ENCODE measurements at places on chromosomes 5 and 9.

DNA sequence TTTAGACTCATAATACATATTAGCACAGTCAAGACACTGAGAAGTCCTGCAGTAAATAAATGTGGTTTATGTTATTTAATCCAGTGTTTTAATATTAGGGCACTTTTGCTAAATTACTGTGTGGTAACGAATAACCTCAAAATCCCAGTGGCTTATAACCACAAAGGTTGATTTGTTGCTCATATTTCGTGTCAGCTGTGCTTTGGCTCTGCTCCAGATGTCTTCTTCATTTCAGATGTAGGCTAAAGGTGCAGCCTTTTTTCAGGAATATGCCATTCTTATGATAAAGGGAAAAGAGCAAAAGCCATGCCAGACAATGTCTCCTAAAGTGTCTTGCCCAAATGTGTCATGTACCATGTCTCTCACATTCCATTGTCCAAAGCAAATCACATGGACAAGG, 144.8 kb downstream of the BRINP1 start:
- no peak for DNase-seq

GRCh38 chr9:87277346-87277745, 220.3 kb upstream of the DAPK1 start:
- no peak for DNase-seq

DNA sequence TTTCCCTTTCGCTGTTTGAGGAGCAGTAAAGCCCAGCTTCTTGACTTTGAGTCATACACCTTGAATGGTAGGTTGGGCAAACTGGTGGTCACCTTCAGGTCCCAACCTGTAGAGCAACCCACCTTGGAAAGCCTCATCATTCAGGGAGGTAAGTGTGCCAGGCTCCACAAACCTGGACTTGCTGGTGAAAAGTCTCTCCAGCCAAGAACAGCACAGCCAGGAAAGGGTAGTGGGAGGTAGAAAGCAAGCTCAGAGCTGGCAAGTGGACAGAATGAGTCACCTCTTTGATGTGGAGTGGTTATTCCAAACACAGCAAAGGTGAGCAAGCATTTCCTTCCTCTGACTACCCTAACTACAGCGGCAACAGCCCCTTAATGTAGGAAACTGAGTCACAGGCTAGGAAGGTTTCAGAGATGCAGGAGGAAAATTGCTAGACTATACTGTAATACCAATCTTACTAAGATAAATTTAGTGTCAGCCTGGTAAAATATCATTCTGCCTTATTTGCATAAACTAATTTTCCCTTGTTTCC, 117.5 kb upstream of the MTAP start:
- peak; percentile 99 for DNase-seq

DNA sequence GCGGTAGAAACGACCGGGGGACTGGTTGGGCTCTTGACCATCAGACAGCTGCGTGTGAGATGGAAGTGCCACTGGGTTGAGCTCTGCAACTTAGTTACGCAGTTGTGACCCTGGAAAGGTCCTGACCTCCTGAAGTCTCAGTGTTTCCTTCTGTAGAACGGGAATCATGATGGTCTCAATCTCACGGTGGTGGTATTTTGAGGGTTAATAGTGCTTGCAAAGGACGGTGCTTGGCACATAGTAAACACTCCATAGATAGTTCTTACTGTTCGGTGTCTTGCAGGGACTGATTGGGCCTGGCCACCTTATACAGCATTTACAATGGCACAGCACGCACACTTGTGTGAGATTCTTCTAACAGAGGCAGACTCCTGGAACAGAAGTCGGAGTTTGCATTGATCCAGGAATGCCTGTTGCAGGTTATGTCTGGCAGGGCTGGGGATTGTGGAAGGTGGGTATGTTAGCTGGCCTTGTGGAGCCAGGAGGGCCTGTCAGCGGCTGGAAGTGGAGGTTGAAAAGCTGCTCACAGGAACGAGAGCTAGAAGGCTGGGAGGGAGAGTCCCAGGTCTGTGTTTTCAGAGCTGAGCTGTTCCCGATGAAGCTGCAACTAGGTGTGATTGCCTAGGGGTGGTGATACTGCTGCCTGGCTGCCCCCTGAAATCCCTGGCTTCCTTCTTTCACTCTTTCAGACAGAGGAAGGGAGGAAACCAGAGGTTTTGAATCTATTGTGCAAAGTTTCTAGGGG, 962 bp upstream of the TXN start:
- DNase-seq: peak; percentile 22

DNA sequence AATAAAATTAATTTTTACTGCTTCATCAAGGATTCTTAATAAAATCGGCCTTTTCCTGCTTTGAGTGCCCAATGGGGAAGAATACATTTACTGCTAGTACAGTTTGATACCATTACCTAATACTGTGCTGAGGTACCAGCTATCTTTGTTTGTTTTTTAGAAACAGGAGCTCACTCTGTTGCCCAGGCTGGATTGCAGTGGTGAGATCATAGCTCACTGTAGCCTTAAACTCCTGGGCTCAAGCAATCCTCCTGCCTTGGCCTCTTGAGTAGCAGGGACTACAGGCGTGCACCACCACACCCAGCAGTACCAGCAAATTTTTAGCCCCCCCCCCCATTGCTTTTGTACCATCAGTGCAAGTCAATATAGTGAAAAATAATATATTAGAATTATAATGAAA, 13.6 kb upstream of the ANKHD1 start:
- DNase-seq: no peak

- no peak for DNase-seq
Measured at GRCh38 chr9:126859111-126859510, 1.3 kb upstream of the ZBTB34 start.

DNA sequence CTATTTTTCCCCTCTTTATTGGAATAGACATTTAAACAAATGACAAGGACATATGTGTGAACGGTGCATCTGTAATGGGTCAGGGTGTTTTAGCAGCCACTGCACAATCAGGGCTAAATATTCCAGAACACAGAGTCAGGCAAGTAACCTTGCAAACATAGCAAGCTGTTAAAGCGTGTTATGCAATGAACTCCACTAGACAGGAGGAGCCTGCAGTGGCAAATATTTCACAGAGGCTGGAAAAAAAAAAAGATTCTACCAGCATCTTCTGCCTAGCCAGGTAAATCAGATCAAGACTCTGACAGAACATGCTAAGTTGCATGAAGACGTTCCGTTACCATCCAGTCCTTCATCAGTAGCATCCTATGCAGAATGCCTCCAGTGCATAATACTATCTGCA, 171.8 kb downstream of the SEMA5A start:
- no peak for DNase-seq

DNA sequence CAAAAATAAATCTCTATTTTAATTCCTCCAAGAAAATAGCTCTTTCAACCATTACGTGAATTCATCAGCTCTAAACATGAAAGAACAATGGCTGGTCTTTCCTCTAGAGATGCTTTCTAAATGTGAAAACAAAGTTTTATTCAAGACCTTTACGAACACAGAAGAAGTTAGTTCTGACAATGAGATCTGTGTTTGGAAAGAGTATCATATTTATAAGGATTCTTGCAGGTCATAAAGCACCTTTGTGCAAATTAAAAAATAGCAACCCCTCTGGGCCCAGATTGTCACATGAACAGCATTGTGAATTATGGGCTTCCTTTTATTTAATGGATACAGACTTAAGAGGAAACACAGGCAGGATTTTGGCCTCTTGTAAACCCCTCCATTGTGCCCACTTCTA, 17.7 kb upstream of the FTMT start:
- no peak for DNase-seq

GRCh38 chr5:1660511-1660910, 136.8 kb upstream of the LPCAT1 start:
- DNase-seq: no peak

- DNase-seq: no peak
Measured at GRCh38 chr5:53288511-53288910, 179.0 kb upstream of the MOCS2 start.

DNA sequence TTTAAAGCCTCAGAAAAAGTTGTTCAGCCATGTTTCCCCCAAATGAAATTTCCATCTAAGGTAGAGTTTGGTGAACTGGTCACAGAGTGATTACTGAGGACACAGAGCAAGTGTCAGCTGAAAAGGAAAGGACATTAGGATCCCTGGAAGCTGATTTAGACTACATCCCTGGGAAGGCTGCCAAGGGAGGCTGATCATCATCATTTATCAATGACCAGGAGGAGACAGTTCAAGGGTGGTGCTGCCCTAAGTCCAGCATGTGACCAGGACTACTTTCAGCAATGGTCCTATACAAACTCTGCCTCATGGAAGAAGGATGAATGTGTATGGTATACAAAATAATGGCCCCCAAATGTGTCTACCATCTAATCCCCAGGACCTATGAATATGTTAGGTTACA, 120.6 kb downstream of the PIK3R1 start:
- DNase-seq: no peak

DNA sequence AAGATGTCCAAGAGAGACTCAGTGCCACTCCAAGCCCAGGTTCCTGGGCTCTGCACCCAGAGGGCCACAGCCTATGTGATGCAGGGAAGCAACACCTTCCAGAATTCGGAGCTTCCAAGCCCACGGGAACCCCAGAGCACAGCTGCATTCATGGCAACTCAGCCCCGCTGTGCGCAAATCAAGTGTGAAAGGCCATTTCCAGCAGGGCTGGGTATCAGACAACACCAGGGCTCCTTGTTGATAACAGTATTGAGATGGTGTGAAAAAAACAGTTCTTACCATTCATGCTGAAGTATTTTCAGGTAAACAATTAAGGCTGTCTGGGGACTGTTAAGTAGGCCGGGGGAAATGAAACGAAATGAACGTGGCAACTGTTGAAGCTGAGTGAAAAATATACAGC, 10.1 kb downstream of the ROR2 start:
- DNase-seq: no peak

DNA sequence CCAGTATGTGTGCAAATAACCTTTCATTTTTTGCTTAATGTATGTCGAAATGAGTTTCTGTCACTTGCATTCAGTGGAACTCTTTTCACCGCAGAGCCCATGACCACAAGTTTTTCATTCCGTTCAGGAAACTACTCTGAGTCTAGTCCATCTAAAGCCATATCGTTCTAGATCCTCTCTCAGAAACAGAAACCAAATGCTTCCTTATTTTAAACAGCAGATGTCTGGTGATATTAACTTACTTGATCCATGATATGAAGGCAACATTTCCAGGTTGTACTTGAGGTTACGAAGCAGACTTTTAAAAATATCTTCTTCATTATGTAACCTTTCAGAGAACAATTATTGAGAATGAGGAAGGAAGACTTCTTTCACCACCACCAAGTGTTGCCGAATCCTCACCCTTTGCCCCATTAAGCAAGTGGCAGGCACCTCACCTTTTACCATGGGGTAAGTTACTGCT, 72.4 kb upstream of the GNAQ start:
- no peak for DNase-seq

GRCh38 chr5:1501372-1502045, 22.3 kb downstream of the LPCAT1 start:
- no peak for DNase-seq

- no peak for DNase-seq
Measured at GRCh38 chr5:171317230-171317629, 8.2 kb downstream of the TLX3 start.

- DNase-seq: no peak
Measured at GRCh38 chr9:120841930-120842684, 615 bp downstream of the PSMD5 start.

GRCh38 chr5:1548702-1549474, 25.1 kb upstream of the LPCAT1 start:
- no peak for DNase-seq

DNA sequence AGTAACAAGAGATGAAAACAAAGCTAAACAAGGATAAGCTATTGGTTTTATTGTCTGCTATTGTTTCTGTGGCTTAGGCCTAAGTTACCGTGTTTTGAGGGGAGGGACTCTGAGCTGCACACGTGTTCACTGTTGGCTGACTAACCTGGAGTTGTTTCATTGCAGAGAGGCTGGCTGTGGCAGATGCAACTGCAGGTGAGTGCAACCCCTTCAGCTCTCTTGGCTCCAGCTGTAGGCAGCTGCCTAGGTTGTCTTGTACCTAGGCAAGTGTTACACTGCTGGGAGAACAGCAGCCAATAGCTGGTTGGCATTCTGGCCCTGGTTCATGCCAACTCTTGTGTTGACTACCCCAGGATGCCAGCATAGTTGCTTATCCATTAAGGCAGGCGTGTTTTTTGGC, 17.6 kb upstream of the MATR3 start:
- no peak for DNase-seq

DNA sequence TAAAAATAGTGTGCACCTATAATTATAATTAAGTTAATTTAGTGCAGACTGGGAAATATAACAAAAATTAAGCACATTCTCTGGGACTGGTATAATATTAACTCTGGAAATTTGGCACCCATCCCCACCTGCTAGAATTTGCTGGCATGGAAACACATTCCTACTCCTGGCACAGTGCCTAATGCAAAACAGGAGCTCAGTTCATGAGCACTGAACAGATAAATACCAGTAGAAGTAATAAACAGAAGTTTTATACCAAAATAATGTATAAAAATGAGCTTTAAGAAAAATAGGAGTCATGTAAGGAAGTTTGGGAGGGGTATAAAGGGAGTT, 23.7 kb upstream of the NPR3 start:
- no peak for DNase-seq

DNA sequence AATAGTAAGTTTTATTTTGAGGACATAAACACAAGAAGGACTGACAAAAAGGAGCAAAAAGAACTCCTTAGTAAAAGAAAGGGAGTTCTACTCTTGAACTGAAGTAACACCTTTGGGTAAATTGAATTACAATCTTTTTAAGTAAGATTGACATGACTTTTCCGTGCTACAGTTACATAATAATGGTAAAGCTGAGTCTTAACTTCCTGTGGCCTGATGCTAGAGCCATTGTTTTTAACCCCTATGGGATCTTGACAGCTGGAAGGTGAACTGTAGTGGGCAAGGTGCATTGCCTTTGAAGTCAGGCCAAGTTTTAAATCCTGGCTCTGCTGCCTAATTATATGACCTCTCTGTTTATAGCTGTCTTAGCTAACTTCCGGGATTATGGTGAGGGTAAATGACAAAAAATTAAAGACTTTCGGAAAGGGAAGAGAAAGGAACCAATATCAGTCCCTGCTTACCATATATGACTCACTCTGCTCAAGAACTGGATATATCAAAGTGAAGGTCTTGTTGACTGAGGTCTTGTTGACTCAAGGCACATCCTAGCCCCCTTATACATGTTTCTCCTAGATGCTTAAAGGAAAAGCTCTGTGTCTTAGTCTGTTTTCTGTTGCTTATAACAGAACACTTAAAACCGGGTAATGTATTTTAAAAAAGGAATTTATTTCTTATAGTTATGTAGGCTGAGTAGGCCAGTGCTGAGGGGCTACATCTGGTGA, 6.8 kb downstream of the HSD17B4 start:
- no peak for DNase-seq

DNA sequence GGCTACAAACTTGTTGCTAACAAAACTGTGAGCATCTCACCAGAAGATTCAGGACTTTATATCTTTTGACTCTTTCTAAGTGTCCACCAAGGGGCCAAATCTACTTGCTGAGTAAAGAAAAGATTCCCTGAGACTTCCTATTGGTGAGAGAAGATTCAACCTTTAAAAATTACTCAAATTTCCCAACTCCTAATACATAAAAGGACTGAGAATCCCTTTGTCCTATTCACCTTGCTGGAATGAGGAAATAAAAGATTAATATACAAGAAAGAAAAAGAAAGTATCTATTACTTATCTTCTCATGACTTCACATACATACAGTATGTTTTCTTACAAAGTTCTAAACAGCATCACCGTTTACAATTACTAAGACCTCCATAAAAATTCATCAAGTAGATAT, 47.9 kb upstream of the MYOT start:
- no peak for DNase-seq
